ENCODE measurements at places on chromosomes 11 and 22.

DNA sequence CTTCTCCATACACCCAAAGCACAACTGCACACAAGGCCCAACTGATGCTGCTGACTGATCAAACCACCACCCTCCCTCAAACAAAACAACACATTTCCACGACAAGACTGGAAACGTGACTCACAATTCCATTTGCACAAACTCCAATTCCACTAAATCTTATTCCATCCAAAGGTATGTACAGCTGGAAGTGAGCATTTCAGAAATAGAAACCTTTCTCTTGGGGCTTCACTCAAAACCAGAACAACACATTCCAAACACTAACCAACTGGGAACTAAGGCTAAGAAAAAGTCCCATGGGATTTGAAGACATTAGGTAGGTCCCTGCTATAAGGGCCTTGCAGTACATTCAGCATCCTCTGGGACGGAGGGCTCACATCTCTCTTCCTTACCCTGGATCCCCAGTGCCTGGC, 19.6 kb downstream of the MORC2 start:
- DNase-seq, result no peak

DNA sequence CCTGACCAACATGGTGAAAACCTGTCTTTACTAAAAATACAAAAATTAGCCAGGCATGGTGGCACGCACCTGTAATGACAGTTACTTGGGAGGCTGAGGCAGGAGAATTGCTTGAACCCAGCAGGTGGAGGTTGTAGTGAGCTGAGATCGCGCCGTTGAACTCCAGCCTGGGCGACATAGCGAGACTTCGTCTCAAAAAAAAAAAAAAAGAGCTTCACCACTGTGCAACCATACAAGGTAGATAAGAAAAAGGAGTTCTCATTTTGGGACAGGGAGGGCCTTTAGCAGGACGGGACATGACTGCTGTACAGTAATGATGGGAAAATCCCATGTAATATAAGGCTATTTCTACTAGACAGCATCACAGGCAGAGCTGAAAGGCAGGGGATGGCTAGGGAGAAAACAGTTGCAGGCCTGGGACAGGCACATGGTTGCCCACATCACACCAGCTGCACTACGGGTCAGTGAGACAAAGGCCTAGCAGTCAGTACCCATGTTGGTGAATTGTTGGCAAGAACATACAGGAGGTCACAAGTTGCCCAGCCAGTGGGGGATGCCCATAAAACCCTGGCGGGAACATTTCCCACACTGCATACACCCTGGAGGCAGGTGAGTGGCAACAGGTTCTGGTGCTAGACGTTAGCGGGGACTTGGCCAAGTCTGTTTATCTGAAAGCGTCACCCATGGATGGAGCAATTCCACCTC, 5.4 kb downstream of the TANGO2 start:
- no peak for DNase-seq

GRCh38 chr22:19820880-19821522, 33.7 kb downstream of the GNB1L start:
- DNase-seq, result no peak

- DNase-seq, result no peak
Observed at GRCh38 chr11:45459491-45459890, 173.3 kb upstream of the SYT13 start.

- no peak for DNase-seq
Observed at GRCh38 chr11:120646206-120646605, 134.7 kb downstream of the GRIK4 start.

- DNase-seq, result peak; percentile 32
Observed at GRCh38 chr11:32775908-32776307, 18.6 kb downstream of the CCDC73 start.

- no peak for DNase-seq
Observed at GRCh38 chr11:128948583-128948982, 5.9 kb upstream of the TP53AIP1 start.

DNA sequence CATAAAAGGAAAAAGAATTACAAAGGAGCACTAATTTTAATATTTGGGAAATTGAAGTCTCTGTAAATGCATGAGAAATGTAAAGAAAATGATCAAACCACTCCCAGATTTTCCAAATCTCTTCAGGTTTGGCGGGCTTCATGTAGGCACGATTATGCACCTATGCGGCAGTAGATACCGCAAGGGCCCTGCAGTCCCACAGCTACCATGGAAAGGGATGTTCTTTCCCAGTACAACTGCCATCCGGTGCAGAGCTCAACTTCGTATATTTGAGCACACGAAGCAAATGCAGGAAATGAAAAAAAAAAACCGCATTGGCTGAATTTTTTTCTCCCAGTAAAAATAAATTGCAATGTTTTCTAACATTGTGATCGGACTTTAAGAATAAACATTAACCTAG, 1.4 kb downstream of the SLC17A6 start:
- no peak for DNase-seq

- DNase-seq, result no peak
Observed at GRCh38 chr11:117413616-117414015, 86.0 kb downstream of the CEP164 start.

- DNase-seq, result peak; percentile 79
Observed at GRCh38 chr11:62546244-62546928, at the start of gene AHNAK. AHNAK (minus strand) TSS chr11:62546806; CDS start chr11:62536098, 10,708 bp downstream.

DNA sequence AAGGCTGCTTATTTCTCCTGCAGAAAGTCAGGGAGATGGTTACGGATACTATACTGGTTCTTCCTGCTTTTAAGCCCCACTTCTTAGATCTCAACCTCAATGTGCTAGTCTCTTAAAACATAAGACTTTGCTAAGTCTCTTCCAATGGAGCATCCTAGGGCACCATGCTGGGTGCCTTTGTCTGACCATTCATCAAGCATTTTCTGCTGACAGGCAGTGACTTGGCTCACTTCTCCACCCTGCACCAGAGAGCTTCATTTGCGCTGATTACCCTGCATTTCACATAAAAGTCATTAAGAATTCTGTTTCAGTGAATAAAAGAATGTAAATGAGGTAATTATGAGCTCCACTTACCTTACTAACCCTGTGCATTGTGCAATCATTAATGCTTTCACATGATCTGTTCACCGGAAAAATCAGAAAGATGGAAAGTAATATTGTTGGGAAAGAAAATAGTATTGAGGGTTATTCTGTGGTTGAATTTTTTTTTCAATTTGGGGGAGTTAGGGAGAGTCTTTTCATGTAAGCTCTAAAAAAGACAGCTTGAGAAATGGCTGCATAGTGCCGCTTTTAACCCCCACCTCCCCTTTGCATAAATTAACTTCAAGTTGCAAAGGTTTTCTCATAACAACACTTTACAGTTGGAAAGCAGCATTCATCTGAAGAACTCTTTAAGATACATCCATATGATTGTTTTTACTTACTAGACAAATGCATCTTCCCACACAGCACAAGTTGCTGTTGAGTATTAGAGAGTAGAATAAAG, 677.3 kb upstream of the KIRREL3 start:
- no peak for DNase-seq

DNA sequence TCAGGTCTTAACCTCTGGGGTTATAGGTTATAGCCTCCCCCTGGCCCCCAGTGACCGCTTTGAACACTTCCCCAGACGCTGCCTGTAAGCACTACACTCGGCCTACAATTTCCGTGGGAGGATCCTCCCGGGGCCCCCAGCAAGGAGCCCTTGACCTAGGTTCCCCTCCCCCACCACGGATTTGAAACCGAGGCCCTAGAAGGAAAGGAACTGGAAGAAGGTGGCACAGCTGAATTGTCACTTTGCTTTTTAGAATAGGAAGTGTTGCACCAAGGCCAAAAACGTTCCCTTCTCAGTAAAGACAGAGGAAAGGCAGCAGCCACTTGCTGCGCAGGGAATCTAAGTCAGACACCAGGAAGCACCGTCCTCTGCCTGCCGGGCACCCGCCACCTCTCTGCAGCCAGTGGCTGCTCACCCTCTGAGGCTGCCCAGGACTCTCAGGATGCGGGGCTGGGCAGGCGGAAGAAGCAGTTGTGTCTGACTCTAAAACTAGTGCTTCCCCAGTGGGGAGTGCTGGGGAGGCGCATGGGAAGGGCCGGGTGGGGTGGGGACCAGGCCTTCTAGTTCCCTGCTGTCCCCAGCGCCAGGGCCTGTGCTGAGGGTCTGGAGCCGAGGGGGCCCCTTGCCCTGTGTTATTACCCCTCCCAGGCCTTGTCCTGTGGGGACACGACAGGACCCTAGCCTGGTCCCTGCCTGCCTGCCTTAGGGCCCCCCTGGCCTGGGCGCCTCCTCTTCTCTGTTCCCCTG, 7.9 kb upstream of the FLRT1 start:
- DNase-seq, result no peak

DNA sequence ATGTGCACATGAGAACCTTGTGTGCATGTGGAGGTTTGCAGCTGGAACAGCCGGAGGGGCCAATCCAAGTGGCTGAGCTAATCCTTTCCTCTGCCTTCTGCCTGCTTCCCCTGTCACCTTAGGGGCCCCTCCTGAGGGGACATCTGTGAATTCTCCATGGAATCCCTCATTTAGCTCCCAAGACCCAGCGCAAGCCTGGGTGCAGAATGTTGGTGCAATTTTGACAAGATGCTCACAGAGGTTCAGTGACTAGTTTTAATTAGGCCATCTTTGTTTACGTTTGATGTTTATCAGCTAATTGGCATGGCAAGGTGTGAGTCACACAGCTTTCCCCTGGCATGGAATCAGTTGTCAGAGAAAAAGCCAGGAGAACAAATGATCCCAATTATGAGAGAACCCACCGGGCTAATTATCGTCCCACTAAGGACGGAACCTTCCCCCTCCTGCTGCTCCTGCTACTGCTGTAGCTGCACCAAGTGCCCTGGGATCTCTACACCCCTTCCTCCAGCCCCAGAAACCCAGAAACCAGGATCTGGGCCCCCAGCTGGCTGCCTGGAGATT, 63.6 kb upstream of the PAX6 start:
- no peak for DNase-seq

DNA sequence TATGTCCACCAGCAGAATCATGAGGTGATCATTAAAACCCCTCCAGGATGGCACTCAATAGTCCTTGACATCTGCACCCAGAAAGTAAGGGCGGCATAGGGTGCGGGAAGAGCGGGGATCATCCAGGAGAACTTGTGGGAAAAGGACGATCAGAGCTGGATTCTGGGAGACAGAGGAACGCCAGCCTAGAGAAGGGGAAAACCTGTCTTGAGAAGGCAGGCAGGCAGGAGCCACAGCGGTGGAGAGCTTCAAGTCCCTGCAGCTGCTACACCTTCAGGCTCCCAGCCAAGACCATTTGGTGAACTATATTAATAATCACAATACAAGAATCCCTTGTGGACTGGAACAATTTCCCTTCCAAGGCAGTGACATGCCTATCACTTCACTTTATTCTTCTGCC, 134.3 kb downstream of the BUD13 start:
- DNase-seq, result no peak

GRCh38 chr11:34495239-34495723, 18.3 kb downstream of the ELF5 start:
- no peak for DNase-seq

GRCh38 chr11:63840356-63841060, 1.6 kb downstream of the MARK2 start:
- DNase-seq, result no peak

GRCh38 chr22:45101515-45102227, 62.1 kb upstream of the NUP50 start:
- DNase-seq, result peak; percentile 80

DNA sequence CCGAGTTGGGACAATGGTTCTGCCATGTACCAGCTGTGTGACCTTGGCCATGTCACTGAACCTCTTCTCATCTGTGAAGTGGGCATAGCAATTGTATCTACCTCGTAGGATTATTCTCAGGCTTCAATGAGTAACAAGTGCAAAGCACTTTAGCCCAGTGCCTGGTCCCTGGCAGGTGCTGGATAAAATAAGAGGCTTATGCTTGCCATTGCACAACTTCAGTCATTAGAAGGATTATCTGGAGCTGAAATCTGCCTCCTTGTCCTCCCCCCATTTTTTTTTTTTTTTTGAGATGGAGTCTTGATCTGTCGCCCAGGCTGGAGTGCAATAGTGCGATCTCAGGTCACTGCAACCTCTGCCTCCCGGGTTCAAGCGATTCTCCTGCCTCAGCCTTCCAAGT, 7.2 kb downstream of the SMTNL1 start:
- no peak for DNase-seq

- no peak for DNase-seq
Observed at GRCh38 chr11:107719073-107719472, 7.2 kb upstream of the SLN start.

GRCh38 chr11:81787584-81788049, 946.0 kb downstream of the FAM181B start:
- DNase-seq, result peak; percentile 7

- DNase-seq, result no peak
Observed at GRCh38 chr22:36874309-36874696, 13.5 kb downstream of the NCF4 start.

DNA sequence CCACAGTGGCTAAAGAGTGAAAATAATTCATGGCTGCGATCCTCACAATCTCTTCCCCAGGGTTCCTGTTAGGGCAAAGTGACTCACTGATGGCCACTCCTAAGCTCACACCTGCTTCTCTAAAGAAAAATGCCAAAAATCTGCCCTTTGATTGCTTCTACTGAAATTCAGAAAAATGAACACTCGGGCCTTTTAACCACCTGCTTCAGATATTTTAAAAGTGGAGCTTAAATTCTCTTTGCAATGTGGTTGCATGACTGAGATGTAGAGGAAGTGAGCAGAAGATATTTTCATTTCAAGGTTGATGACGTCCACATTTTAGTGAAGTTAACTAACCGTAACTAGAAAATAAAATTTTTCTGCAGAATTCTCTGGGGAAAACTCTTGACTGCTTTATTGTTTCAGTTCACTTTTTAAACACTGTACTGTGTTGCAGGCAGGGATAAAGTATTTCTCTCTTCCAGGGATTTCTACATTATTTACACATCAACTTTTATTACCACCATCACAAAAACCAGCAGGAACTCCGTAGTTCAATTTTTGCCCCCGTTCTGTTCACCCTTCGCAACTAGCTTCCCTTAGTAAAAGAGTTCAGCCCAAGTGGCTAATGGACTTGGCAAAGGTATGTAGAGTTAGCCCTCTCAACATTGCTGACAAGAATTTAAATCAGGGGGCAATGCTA, 8.5 kb downstream of the RAB30 start:
- DNase-seq, result peak; percentile 56

GRCh38 chr11:74276581-74276980, 34.9 kb downstream of the P4HA3 start:
- DNase-seq, result no peak

GRCh38 chr11:59479906-59480305, 6.8 kb downstream of the OR4D10 start:
- no peak for DNase-seq

DNA sequence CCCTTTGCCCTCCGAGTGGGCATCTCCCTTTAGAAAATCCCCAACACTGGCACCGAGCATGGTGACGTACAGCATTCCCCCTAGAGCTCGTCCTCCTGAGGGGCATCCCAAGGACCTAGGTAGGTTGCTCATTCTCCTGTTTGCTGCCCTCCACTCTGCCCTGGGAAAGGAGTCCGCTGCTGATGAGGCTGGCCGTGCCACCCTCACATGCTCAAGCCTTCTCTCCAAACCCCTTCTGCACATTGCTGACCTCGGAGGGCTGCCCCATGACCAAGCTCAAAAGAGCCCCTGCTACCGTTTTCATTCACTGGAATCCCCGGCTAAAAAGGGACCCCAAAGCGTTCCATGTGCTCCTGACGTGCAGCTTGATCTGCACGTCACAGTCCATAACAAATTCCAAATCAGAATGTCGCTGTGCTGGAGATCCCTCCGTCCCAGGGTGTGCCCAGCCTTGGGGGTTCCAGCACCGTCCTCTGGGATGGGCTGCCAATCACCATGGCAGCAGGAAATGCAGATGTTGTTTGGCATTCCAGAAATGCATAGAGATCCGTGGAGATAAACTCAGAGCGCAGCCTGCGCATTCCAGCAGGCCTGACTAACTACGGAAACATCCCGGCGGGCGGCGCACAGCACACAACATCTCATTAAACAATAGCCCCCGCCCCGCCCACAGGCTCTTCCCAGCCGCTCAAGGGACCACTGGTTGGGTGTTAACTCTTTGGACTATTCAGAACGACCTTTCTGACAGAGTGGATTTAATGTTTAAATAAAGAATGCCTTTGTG, 26.3 kb upstream of the GNB1L start:
- no peak for DNase-seq
